ENCODE measurements at places on chromosomes 12 and 14.

DNA sequence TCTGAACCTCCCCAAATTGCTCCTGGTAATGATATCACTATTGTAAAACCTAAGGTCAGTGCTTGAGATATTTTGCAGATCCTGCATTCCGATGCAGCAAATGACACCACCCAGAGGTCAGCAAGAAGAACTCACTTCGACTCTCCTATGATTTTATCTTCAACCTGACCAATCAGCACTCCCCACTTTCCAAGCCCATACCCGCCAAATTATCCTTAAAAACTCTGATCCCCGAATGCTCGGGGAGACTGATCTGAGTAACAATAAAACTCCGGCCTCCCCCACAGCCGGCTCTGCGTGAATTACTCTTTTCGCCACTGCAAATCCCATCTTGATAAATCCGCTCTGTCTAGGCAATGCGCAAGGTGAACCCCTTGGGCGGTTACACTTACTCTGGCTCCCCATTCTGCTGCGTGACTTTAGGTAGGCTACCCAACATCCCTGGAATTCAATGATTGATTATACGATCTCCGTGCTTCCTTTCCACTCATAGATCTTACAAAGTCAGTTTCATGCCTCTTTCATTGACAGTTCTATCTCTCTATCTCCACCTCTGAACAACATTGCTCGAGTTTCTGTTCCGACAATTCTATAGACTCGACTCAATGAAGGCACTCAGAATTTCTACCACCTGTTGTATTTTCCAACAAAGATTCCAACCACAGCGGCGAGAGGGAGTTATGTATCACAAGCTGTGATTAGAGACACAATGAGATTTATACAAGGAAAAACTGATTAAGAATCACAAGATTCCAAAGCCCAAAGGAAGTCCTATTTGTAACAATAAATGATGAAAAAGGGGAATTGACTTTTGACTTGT, 939 bp downstream of the NPC2 start:
- no peak for DNase-seq

GRCh38 chr14:68292441-68293215, 473.0 kb downstream of the RAD51B start:
- DNase-seq = no peak

DNA sequence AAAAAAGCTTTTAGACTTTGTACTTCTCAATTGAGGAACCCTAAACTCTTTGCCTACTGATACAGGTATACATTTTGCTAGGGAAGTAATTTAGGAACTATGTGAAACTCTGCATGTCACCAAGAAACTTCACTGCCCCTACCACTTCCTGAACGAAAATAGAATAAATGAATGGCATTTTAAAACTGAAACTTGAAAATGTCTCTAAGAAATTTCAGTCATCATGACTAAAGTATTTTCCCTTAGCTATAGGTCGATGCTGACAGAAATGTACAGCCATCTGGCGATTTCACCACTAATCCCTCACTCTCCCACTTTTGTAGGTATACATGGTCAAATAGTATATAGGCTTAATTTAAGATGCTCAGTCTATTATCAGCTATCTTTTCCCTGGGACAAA, 194.9 kb upstream of the SYT10 start:
- no peak for DNase-seq

- DNase-seq = no peak
Measured at GRCh38 chr12:124543052-124543589, 24.3 kb downstream of the NCOR2 start.

DNA sequence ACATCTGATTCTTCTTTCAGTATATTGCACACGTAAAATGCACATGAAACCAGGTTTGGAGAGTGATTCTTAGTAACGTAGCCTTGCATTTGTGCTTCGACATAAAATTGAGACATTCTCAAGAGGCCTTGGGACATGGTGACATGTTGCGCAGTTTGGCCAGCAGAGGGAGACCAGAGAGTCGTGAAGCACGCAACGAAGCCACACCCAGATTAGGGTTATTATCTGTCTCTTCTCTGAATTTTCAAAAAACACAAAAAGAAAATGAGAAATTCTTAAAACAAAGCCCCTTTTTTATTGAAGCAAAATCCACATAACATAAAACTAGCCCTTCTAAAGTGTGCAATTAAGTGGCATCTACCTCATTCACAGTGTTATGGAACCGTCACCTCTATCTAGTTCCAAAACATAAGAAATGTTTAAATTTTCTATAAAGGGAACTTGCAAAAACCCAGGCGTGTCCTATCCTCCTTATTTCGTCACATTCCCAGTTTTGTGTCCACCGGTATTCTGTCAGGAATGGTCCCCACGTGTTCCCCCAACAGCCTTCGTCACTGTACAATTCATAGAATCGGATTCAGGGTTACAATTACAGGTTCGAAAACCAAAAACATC, 108.8 kb upstream of the ATF7IP start:
- DNase-seq = peak; percentile 59

GRCh38 chr12:49048953-49049352, 11.6 kb downstream of the KMT2D start:
- DNase-seq = no peak

DNA sequence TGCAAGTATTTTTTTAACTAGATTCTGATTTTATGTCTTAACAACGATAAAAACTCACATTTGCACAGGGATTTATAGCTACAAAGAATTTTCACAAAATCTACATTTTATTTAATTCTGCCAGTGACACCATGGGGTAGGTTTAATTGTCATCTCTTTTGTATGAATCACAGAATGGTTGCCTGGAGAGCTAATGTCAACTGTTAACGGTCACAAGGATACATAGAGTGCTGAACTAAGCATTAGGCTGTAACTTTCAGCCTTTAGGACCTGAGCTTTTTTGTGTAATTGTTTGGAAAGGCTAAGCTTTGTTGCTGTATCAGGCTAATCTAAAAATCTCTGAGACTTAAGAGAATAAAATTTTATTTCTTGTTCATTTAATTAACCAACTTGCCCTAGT, 465.3 kb upstream of the TBX3 start:
- DNase-seq = no peak

- DNase-seq = no peak
Measured at GRCh38 chr14:71006200-71006563, 98.9 kb downstream of the PCNX1 start.

DNA sequence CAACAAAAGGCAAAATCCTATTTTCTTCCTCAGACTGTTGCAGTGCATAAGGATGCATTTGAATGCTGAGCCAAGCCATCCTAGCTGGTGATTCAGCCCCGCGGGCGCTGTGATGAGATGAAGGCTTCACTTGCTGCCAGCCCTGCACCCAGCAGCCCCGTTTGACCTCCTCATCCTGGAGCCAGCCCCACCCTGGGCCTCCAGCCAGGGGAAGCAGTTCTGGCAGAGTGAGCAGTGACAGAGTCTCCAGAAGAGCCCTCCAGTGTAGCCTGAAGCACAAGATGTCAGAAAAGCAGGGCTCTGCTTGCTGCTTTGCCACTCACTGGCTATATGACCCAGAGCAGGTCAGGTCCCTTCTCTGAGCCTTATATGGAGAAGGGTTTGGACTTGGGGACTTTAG, 96.2 kb upstream of the HSPB8 start:
- no peak for DNase-seq

DNA sequence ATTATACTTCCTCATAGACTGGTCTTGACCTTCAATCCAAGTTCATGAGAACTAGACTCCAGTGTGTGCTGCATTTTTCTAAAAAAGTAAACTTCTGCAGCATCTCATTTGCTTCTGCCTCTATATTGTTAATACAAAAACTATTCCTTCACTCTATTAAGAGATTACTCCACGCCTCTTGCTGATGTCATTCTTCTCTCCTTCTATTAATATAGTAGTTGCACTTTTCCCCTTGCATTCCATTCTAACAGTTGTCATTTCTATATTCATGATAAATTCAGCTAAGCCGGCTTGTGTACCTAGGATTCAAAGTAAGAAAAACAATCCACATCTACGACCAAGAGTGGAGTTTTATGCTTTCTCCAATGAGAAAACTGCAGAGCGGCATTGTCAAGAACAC, 480.4 kb upstream of the NOVA1 start:
- DNase-seq = no peak

All from effector memory CD4-positive, alpha-beta T cell (primary cell).